ENCODE measurements at places on chromosomes 6 and 20. TPM values are rescaled to one million over a fixed set of nuclear protein-coding genes. Genes with fewer than 3 reads are reported as not detected.
A peak's percentile ranks its signal among the peaks of the same experiment; 100 is the strongest.

STAU1 gene
- total RNA-seq: 50.1 TPM

DNA sequence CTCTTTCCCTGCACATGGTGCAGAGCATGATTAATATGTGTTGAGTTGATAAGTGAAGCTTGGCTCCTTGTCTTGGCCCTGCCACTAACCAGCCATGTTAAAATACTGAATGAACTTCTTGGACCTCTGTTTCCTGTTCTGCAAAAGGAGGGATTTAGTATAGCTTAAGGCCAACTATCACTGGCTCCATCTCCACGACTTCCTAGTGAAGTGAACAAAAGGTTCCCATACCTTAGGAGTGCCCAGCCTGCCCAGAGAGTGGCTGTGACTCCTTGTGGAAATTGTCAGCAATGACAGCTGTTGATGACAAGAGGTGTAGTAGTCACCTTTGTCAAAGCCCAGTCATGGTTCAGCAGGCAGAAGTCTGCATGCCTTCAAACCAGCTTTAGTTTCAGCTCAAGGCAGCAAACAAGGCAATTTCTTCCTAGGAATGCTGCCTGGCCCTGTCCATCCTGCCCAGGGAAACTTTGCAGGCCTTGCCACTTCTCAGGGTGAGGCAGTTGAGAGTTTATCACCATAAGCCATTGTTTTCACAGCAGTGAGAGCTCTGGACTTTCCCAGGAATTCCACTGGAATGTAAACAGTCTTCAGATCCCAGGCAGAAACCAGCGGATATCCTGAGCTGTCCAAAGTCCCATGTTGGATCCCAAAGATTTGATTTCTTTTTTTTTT lies 169.7 kb upstream of the TNFAIP3 start:
- no peak for DNase-seq

GRCh38 chr6:22106961-22107360 lies 189.9 kb downstream of the PRL start:
- DNase-seq: no peak

GRCh38 chr6:7165002-7165889 lies 57.5 kb downstream of the RREB1 start:
- DNase-seq: no peak

VGLL2 gene
- not detected for total RNA-seq

DNA sequence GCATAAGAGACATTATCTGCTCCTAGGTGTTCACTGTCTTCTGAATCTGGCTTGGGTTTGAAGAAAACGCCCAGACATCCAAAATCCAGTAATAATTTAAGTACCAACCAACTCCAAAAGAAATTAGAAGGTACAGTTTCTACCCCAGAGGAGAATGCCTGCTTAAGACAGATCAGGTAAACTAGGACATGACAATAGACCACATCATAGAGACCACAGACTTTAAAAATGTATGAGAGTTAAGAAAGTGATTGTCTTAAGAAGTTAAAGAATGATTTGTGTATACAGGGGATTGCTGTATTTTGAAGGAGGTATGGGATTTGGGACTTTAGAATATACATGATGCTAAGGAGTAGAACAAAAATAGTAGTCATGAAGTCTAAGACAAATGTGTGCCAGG lies 120.8 kb upstream of the EDN1 start:
- DNase-seq: no peak

ATP6V1G2 gene
- 0.13 TPM for total RNA-seq

DNA sequence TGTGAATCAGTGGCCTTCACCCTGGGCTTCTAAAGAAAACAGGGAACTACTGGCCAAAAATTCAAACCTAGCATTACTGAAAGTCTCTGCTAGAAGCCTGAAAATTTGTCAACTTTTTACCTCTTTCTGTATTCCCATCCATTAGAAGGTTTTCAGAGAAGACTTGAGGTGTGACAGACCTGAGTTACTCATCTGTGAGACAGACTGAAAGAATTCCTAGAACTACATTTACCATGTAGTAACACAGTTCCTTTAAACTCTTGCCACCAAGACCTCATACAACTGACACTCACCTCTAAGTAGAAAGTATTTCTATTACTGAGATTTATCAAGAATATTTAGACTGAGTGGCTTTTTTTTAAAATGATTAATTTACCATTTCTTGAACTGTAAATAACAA lies 4.5 kb downstream of the DPM1 start:
- no peak for DNase-seq

GRCh38 chr20:61764471-61765025 lies 301.1 kb downstream of the TAF4 start:
- DNase-seq: no peak

DNA sequence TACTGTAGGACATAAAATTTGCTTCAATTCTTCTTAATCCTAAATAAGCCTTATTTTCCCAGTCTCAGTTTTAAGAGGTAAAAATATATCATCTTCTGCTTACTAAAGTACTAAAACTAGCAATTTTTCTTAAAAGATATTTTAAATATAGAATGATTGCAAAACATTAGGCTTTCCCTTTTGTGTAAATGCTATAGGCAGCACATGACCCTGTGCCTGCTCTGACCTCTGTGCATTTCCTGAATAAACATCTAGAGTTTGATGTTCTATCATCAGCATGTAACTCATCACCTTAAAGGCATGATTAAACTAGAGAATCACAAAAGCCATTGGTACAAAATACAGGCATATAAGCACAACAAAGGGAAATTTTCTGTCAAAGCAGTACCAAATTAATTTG lies 422.7 kb downstream of the TFAP2B start:
- DNase-seq: no peak

ADGRG6 gene
- total RNA-seq: 3.3 TPM

DNA sequence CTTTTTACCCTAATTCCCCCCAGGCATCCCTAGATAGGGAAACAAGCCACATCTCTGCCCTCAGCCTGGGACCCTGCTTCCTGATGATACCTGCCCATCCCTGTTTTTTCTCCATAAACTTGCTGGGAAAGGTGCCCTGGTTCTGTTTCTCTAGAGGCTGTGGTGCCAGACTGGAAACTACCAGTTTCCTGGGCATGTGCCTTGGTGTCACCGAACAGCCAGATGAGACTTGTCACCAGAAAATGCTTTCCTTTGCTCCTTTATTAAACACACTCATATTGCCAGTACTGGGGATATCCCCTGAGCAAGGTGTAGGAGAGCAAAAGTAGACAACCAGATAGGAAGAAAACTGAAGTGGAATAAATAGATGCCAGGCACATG lies 16.8 kb downstream of the SRSF3 start:
- no peak for DNase-seq

DNA sequence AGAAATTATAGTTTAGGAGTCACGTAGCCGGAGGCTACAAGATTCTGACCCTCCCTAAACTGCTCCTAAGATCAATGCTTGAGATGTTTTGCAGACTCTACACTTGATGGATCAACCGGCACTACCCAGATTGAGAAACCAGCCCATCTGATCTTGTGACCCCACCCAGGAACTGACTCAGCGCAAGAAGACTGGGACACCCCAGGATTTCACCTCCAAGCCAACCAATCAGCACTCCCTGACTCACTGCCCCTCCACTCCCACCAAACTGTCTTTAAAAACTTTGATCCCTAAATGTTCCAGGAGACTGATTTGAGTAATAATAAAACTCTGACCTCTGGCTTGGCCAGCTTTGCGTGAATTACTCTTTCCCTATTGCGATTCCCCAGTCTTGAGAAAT lies 99.8 kb downstream of the OPRM1 start:
- no peak for DNase-seq

DNA sequence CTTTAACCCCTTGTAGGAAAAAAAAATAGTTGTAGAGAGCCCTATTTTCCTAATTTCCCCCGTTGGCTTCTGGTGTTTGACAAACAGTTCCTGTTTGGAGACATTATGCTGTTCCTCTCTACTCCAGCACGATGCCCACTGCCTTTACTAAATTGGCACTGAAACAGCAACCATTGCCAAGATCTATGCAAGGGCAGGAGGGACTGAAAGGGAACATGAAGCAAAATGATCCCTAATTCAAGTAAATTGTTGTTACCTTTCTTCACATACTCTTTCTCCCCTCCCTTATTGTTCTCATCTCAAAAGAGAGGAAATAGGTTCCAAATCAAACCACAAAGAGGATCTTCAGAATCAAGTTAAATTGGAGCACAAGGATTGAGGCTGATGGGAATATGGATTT lies 764.1 kb upstream of the MMS22L start:
- no peak for DNase-seq

RAD21L1 gene
- total RNA-seq: not detected

GRCh38 chr6:54899986-54900385 lies 53.4 kb downstream of the FAM83B start:
- DNase-seq: no peak

ACSS2 gene
- total RNA-seq: 57.6 TPM

GRCh38 chr20:37651932-37652331 lies 41.9 kb upstream of the CTNNBL1 start:
- DNase-seq: peak; percentile 28

DNA sequence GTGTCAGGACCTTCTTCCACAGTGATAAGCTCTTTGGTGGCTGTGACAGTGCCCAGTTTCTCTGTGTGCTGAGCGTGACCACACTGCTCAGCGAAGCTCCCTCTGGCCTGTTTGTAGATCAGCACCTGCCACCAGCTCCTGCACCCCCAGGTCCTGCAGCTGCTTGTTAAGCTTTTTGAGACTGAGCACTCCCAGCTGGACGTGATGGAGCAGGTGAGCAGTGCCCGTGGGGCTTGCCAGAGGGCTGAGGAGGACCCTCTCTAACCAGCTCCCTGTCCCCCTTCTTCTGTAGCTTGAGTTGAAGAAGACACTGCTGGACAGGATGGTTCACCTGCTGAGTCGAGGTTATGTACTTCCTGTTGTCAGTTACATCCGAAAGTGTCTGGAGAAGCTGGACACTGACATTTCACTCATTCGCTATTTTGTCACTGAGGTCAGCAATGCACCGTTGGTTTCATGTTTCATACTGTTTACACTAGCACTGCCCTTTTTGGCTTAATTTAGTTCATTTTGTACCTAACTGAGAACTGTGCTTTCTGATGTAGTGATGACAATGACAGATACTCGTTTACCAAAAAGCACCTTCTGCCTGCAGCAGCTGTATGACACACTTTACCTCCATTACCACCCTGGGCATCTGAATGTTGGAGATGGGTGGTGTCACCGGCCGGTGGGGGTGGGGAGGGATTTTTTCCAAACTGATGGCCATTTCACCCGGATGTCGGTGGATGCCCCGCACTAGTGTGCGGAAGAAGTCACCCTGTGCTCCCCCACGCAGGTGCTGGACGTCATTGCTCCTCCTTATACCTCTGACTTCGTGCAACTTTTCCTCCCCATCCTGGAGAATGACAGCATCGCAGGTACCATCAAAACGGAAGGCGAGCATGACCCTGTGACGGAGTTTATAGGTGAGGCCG lies 12.5 kb downstream of the NELFCD start:
- no peak for DNase-seq

- peak; percentile 21 for DNase-seq
Measured at GRCh38 chr6:107064579-107065065, 36.6 kb downstream of the MTRES1 start.

DNA sequence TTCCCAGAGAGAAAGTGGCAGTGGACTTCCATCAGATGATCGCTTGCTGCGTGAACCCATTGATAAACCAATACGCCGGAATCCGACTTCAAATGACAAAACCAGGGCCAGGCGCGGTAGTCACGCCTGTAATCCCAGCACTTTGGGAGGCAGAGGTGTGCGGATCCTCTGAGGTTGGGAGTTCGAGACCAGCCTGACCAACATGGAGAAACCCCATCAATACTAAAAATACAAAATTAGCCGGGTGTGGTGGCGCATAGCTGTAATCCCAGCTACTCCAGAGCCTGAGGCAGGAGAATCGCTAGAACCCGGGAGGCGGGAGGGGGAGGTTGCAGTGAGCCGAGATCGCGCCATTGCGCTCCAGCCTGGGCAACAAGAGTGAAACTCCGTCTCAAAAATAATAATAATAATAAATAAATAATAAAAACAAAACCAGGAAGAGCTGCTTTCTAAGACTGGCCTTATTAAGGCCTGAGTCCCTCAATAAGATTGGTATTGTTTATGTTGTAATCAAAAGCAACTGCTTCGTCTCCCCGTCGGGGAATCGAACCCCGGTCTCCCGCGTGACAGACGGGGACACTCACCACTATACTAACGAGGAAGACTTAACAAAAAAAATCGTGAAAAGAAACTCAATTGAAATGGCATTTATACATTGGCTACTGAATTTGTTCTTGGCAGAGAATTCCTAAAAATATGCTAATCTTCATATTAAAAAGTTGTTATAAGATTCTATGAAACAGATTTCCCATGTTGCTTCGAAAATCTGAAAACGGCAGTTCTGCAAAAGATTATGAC lies 110.2 kb upstream of the ZNF184 start:
- no peak for DNase-seq

SRC gene
- total RNA-seq: 4.7 TPM

DNA sequence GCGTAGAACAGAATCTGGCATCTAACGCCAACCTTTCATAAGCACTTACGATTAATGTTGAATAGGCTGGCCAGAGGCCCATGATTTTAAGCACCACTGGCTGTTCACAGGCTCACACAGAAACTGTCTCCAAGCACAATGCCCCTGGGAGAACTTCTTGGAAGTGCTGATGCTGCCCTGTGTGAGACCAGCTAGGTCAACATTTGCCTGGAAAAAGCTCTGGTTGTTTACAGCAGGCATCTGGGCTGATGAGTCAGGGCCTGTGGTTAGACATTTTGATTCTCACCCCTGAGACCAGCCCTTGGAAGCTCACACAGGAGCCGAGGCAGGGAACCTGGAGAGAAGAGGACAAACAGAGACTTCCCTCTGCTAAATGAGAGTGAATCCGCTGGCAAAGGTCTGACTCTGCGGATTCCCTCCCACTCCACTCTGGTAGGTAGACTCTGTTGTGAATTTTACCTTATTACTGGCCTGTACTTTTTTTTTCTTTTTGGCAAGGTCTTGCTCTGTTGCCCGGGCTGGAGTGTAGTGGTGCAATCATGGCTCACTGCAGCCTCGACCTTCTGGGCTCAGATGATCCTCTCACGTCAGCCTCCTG lies 6.8 kb upstream of the SULF2 start:
- DNase-seq: peak; percentile 81

DNA sequence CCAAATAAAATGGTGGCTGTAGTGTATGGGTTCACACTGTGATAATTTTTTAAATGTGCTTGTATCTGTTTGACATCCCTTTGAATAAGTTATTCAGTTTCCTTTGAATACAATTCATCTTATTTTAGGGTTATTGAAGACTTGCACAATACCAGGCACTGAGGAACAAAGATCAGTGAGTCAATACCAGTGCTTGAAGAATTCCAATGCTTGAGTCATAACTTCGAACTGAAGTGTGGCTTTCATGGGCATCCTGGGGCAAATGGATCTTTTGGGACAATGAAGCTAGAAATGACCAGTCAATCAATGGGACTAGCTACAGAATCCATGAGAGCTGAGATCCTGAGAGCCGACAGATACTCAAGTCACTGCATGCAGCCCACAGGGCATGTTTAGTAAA lies 349.9 kb upstream of the FLRT3 start:
- DNase-seq: no peak

GRCh38 chr6:156791320-156791850 lies 14.2 kb downstream of the ARID1B start:
- DNase-seq: peak; percentile 83

DNA sequence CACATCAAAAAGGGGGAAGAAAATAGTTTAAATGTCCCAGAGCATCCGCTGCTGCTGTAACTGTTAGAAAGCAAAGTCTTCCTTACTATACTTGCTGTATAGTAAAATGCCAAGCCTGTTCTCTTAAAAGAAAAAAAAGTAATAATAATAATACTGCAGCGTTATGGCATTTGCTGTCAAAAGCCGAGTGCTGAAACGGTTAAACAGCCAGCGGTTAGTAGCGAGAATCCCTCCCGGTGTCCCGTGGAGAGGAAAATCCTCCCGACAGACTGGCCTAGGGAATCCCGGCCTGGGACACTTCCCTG lies 19.5 kb upstream of the NFATC2 start:
- no peak for DNase-seq

TBXT gene
- not detected for total RNA-seq

Data from dermis microvascular lymphatic vessel endothelial cell (primary cell).